ENCODE measurements at places on chromosomes 5 and 9.

GRCh38 chr5:54988218-54988617, 2.8 kb upstream of the ESM1 start:
- no peak for DNase-seq

- DNase-seq = no peak
Measured at GRCh38 chr5:40306869-40307487, 372.7 kb upstream of the PTGER4 start.

DNA sequence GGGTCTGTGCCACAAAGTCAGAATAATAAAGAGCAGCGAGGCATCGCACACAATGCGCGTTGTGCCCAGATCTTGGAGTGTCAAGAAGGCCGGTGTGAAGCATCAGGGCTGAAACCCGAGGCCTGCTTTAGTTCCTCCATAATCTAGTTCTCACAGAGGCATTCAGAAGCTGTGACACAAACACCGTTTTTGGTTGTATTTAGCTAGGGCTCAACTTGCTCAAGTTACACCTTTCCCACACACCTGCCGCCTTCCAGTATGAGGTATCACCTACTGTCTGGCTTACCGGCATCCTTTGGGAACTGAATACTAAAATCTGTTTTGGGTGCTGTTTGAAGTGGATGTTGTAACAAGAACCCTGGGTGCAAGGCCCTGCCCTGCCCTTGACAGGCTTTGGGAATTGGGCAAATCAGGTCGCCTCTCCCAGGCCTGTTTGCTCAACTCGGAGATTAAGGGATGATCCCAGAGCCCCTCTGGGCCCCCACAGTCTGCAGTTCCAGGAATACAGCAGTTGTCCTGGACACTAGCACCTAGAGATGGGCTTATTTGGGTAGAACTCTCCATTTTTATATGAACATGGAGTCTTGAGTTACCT, 27.0 kb downstream of the SLC25A25 start:
- DNase-seq = no peak

DNA sequence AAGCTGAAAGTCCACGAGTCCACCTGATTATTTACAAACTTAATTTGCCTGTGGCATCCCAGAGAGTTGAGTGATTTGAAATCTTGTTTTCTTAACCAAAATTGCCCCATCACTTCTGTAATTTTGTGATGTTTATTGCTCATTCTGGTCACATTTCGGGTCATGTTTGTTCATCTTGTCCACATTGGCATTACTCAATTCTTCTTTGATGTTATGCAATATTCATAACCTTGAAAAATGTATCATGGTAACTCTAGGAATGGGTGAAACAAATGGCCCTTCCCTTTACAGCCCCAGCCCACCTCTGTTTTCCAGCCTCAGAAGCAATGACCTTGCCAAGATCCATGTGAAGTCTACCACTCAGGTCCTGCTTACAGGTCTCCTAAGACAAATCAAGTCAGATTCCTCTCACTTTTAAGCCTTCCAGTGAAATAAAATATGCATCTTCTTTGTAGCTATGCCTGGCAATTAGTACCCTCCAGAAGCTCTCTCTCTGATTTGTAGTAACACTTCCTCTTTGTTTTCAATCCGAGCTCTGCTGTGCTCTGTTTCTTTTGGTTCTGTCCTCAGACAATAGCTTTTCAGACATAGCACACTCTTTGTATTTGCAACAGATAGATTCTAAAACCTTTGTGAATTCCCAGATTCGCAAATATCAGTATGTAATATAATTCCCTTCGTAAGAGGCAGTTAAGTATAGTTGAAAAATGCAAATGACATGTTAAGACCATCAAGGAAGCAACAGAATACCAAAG, 330.3 kb upstream of the IRX1 start:
- DNase-seq = no peak

- DNase-seq = no peak
Measured at GRCh38 chr5:56516441-56516840, 283.3 kb upstream of the ANKRD55 start.

GRCh38 chr5:25862276-25862675, 1176.1 kb downstream of the CDH9 start:
- DNase-seq = no peak

DNA sequence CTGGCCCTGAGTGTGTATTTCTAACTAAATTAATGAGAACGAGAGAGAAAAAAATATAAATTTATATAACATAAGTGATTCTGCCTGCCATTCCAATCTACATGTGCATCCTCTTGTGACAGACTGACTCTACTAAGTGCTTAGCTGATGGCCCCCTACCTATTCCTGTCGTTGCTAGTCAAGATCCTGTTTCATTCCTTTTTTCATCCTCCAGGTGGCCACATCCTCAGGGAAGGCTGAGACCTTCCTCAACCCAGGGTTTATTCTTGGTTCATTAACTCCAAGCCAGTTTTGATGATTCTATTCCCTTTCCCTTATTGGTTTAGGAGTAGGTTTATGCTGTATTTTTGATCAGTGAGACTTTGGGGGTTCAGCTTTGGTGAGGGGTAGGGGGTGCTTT, 201.3 kb downstream of the C9orf152 start:
- no peak for DNase-seq

DNA sequence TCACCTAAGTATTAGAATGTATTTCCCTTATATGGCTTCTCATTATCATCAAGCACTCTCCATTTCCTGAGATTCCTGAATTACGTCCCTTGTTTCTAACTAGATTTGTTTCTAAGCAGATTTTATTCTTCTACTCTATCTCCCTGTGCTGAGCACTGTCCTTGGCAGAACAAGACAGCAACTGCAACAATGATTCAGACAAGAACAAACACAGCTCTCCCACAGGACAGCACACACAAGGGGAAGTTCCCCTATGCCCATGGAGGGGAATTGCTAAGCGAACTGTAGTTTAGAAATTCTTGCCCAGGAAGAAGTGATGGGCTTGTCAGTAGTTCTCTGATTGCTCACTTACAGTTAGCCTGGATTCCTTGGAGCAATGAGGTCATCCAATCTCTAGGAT, 759.9 kb downstream of the DTWD2 start:
- DNase-seq = no peak

GRCh38 chr9:94639061-94639998, at the start of gene FBP1:
Gene FBP1 (minus strand): TSS chr9:94639518. CDS start chr9:94639310, 208 bp downstream.
- DNase-seq = no peak

DNA sequence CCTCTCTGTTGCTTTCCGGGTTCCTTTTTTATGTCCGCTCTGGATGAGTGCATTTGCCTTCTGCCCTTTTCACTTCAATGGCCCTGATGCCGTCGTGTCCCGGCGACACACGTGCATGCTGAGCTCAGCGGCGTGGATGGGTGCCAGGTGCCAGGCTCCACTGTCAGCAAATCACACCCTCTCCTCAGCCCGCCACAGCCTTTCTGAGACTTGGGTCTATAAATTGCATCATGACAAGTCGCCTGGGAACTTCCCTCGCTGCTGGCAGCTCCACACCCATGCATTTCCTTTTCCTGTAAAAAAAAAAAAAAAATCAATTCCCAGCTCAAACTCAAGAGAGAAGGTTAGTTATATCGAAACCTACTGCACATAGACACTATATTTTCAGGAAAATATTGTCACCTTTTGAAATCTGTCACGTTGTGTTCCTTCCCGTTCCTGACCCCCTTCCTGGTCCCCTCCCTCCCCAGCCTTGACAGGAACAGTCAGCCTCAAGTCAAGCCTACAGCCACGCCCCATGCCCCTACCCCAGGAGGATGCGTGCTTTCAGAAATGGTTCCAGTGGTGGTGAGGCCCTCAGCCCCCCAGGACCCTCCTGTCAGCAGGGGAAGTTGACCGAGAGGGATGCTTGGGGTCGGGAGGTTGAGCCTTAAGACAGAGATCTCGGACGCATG, 110.3 kb upstream of the PTCH1 start:
- no peak for DNase-seq

GRCh38 chr5:171309276-171310211, 496 bp downstream of the TLX3 start:
- no peak for DNase-seq

DNA sequence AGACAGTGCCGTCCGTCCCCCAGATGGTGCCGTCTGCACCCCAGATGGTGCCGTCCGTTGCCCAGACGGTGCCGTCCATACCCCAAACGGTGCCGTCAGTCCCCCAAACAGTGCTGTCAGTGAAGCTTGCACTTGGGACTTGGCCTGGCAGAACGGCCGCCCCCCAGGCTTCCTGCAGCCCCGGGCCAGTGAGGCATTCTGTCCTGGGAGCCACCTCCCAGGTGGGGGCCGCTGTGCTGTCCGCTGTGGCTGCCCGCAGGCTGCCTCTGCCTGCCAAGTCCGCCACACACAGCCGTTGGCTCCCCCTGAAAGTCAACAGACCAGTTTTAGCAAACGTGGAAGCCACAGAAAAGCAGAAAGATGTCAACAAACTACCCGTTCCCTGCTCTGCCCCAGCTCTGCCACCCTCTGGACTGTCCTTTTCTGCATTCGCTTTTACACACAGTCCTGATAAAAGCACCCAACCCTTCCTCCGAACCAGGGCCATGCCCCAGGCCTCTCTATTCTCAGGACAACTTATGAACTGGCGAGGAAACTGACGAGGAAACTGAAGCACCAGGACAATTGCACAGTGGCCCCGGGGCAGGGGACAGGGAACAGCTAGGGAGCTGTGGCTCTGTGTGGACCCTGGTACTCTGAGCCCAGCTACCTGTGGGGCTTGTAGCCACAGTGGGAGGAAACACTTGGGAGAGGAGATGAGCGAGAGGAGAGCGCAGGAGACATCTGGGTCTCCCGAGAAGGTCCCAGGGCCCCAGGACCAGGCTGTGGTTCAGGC, 39.6 kb upstream of the RXRA start:
- no peak for DNase-seq

GRCh38 chr5:76475385-76475784, 72.3 kb downstream of the IQGAP2 start:
- DNase-seq = no peak

Data from NCI-H460 (cell line).